Trophoblast cell (in vitro differentiated cells and primary cell): ENCODE measurements at places on chromosomes 12 and 14.

DNA sequence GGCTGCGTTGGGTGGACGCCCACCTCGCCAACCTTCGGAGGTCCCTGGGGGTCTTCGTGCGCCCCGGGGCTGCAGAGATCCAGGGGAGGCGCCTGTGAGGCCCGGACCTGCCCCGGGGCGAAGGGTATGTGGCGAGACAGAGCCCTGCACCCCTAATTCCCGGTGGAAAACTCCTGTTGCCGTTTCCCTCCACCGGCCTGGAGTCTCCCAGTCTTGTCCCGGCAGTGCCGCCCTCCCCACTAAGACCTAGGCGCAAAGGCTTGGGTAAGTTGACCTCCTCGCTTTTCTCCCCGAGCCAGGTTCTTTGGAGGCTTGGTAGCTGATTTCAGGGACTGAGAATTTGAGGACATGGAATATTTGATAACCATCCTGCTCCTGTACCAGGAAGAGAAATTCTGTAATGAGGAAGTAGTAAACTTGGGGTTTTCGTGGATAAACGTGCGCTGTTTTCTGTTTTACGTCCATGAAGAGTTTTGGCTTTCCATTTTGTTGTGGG, 530 bp downstream of the APAF1 start:
- H3K27me3 ChIP-seq = no peaks in the 10 kb centered on the region
- peak overlapping the region; percentile 94 for H3K4me3 ChIP-seq
- H3K36me3 ChIP-seq = peaks cover 8% of the 10 kb centered on the region
- DNase-seq = peak; percentile 8
- no peaks in the 10 kb centered on the region for H3K4me1 ChIP-seq
- peak overlapping the region; percentile 73 for H3K27ac ChIP-seq

DNA sequence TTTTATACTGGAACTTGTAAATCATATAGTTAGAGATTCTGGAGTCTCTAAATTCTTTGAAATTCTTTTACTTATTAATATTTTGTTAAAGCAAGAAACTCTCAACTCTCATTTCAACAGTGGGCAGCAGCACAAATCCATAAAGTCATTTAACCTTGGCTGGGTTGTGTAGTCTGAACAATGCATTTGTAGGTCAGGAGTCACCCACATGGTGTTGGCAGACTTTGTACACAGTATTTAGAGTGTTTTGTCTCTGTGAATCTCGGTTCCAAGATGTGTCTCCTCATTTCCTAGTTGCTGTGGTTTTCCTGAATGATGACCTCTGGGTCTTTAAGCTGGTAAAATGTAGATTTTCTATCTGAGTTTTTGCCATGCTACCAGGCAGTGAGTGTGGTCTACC, 20.8 kb upstream of the STRAP start:
- H3K36me3 ChIP-seq = no peaks in the 10 kb centered on the region
- no peak overlapping the region for H3K4me3 ChIP-seq
- no peak overlapping the region for H3K27ac ChIP-seq
- H3K4me1 ChIP-seq = no peaks in the 10 kb centered on the region
- DNase-seq = no peak

GRCh38 chr12:20477672-20478071, 109.3 kb downstream of the PDE3A start:
- H3K27ac ChIP-seq = no peak overlapping the region
- DNase-seq = no peak
- no peaks in the 10 kb centered on the region for H3K4me1 ChIP-seq
- no peaks in the 10 kb centered on the region for H3K36me3 ChIP-seq
- H3K27me3 ChIP-seq = no peaks in the 10 kb centered on the region

DNA sequence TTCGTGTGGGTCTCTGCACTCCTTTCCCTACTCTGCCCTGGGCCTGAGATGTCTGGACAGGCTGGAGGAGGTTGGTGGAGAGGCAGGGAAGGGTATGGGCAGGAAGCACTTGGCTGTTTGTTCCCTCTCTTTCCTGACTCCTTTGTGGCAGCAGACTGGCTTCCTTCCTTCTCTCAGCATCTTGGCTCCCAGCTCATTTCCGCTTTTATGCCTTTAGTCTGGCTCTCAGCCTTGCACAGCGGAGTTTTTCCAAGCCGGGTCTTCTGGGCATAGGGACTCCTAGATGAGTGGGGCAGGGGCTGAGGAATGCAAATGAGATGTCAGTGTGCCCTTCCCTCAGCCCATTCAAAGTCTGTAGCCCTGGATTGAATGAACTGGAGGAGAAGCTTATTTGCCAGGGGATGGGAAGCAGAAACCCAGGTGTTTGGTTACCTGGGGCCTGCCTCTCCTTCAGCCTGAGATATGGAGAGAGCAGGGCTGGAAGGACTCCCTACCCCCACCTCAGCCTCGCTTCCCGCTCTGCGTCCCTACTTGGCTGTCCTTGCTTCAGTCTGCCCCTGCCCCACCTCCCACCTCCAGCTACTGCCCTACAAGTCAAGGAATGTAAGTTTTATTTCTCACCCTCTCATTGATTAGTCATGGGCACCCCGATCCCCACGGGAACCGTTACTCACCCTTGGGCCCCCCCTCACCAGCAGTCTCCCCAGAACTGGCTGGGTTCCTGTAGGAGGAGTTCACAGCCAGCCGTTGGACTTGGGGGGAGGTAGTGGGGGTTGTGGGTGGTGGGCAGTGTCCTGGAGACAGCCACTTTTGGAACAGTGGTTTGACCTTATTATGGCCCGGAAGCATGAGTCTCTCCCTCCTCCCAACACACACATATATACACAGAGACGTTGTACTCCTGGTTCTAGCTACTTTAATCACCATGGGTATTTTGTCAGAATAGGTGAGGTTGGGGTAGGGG, 9.3 kb upstream of the ITGA5 start:
- no peak overlapping the region for H3K4me3 ChIP-seq
- peaks cover 8% of the 10 kb centered on the region for H3K4me1 ChIP-seq
- no peaks in the 10 kb centered on the region for H3K27me3 ChIP-seq
- no peak for DNase-seq
- no peaks in the 10 kb centered on the region for H3K36me3 ChIP-seq

GRCh38 chr14:53509276-53510244, 356.4 kb upstream of the DDHD1 start:
- H3K36me3 ChIP-seq = no peaks in the 10 kb centered on the region
- H3K4me1 ChIP-seq = no peaks in the 10 kb centered on the region
- no peak for DNase-seq
- peak overlapping the region; percentile 25 for H3K4me3 ChIP-seq

- H3K4me1 ChIP-seq = no peaks in the 10 kb centered on the region
- no peaks in the 10 kb centered on the region for H3K27me3 ChIP-seq
- H3K4me3 ChIP-seq = no peak overlapping the region
- H3K27ac ChIP-seq = no peak overlapping the region
- DNase-seq = no peak
- no peaks in the 10 kb centered on the region for H3K36me3 ChIP-seq
These were observed 14.4 kb downstream of the EPS8 start for GRCh38 chr12:15774819-15775218.

- peak overlapping the region; percentile 98 for H3K27ac ChIP-seq
- H3K4me1 ChIP-seq = peaks cover 35% of the 10 kb centered on the region
- H3K36me3 ChIP-seq = no peaks in the 10 kb centered on the region
- peak; percentile 86 for DNase-seq
- H3K27me3 ChIP-seq = no peaks in the 10 kb centered on the region
These were observed 108.3 kb downstream of the NUAK1 start for GRCh38 chr12:106030210-106031071.

- no peak overlapping the region for H3K27ac ChIP-seq
- no peaks in the 10 kb centered on the region for H3K27me3 ChIP-seq
- no peak overlapping the region for H3K4me3 ChIP-seq
- DNase-seq = no peak
- no peaks in the 10 kb centered on the region for H3K4me1 ChIP-seq
These were observed 20.4 kb downstream of the RGS6 start for GRCh38 chr14:71952381-71953363.

DNA sequence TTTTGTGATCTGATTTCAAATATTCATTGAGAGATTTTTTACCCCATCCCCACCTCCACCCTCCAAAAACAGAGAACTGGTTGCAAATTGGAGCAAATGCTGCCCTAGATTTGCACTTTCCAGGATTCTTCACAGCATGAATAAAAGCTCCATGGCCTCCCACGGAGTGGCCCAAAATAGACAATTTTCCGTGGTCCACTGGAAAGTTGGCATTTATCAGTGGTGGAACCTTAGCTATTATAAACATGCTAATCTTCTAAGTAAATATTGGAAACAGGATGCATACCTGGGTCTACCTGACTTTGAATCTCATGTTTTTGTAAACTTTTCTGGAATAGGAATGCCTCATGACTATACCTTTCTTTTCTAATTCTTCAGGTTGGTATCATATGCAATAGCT, 123.9 kb downstream of the SLC16A7 start:
- H3K4me3 ChIP-seq = no peak overlapping the region
- H3K36me3 ChIP-seq = no peaks in the 10 kb centered on the region
- H3K4me1 ChIP-seq = no peaks in the 10 kb centered on the region
- no peak overlapping the region for H3K27ac ChIP-seq
- H3K27me3 ChIP-seq = no peaks in the 10 kb centered on the region
- no peak for DNase-seq

DNA sequence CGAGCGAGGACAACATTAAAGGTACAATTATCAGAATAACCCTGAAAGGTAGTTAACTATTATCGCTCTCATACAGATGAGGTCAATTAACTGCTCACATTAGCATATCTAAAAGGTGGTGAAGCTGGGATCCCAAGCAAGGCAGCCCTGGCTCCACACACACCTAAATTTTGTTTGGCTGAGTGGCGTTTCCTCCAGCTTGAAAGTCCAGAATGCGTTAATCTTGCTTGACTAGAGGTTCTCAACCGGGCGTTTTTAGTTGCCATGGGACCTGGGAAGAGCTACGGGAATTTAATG, 531 bp downstream of the DLGAP5 start:
- no peaks in the 10 kb centered on the region for H3K27me3 ChIP-seq
- no peaks in the 10 kb centered on the region for H3K4me1 ChIP-seq
- H3K4me3 ChIP-seq = peak overlapping the region; percentile 88
- peaks cover 2% of the 10 kb centered on the region for H3K36me3 ChIP-seq

DNA sequence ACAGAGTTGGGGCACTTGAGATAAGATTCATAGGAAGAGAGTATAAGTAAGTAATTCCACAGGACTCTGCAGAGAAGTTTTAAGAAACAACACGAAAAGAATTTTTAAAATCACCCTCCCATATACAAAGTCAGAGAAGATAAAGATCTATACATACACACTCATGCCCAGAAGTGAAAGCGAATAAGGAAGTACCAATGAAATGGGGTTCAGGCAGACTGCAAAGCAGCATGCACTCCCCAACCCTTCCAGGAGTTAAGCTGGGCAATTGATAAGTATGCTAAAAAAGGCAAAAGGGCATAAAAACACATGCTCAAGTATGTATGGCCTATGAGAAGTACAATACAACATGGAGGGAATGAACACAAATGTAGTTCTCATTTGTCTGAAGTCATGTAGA, 246.2 kb upstream of the GRIP1 start:
- no peak overlapping the region for H3K4me3 ChIP-seq
- H3K4me1 ChIP-seq = peaks cover 7% of the 10 kb centered on the region
- peak; percentile 46 for DNase-seq
- no peaks in the 10 kb centered on the region for H3K36me3 ChIP-seq

DNA sequence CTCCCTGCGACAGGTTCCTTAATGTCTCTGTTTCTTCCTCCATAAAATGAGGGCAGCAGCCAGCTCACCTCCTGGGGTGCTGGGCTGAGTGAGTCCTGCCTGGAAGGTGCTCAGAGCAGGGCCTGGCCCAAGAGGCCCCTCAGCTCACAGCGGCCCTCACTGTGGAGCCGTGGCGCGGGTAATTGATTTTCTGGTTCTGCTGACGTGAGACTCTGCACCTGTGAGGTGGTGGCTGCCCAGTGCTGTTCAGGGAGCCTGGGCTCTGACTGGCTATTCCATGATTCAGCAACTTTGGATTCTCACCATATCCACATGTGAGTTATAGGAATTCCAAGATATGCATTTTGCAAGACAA, 266.6 kb downstream of the ADGRD1 start:
- no peaks in the 10 kb centered on the region for H3K36me3 ChIP-seq
- DNase-seq = no peak
- no peaks in the 10 kb centered on the region for H3K27me3 ChIP-seq
- H3K4me3 ChIP-seq = no peak overlapping the region

DNA sequence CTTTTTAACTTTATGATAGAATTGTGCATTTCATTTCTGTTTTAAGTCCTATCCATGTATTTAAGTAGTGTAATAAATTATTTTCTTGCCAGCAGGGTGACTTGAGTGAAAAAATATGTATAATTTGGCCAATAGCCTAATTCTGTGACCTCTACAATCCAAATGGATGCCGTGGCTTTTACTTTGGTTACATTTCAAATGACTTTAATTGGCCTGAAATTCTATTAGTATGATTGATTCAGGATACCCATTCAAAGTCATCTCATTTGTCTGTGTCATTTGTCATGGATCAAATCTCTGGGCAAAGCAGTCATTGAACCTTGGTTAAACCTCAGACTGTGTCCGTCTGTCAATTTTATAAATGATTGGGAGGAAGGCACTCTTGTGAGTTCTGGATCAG, 29.6 kb downstream of the CRADD start:
- no peaks in the 10 kb centered on the region for H3K36me3 ChIP-seq
- no peak overlapping the region for H3K4me3 ChIP-seq
- H3K27ac ChIP-seq = no peak overlapping the region

- no peaks in the 10 kb centered on the region for H3K36me3 ChIP-seq
- H3K27me3 ChIP-seq = no peaks in the 10 kb centered on the region
- no peak for DNase-seq
- peaks cover 10% of the 10 kb centered on the region for H3K4me1 ChIP-seq
- H3K27ac ChIP-seq = no peak overlapping the region
These were observed 256.0 kb downstream of the PCNX1 start for GRCh38 chr14:71163050-71163841.

GRCh38 chr12:75548879-75549278, 37.5 kb upstream of the KRR1 start:
- DNase-seq = no peak
- H3K27me3 ChIP-seq = no peaks in the 10 kb centered on the region
- H3K4me1 ChIP-seq = no peaks in the 10 kb centered on the region
- no peak overlapping the region for H3K4me3 ChIP-seq
- no peak overlapping the region for H3K27ac ChIP-seq

DNA sequence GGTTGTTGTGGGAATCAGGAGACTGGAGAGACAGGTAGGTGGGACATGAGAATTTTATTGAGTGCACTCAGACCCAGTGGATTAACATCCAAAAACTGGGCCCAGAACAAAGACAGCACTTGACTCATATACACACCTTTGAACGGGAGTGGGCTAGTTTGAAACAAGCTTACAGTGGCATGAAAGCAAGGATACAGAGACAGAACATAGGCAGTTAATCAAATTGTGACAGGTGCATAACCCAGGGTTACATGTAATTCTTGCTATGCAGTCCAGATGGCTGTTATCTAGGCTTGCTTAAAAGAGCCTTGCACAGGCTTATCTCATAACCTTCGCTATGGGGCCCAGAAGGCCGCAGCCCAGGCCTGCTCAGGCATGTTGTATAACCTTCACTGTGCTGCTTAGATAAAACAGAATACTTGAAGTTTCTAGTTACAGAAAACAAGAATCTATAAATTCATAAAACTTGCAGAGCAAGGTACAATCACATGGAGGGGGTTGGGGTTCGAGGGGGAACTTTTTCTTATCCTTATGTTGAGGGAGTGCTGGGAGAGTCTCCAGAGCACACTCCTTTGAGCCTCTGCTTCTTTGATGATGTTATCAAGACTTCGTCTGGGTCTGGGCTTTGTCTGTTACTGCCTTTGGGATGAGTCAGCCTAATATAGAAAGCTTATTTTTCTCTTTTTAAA, 81.7 kb downstream of the TNFAIP2 start:
- peaks cover 19% of the 10 kb centered on the region for H3K27me3 ChIP-seq
- H3K4me3 ChIP-seq = no peak overlapping the region
- no peaks in the 10 kb centered on the region for H3K36me3 ChIP-seq
- no peak overlapping the region for H3K27ac ChIP-seq

GRCh38 chr14:103061482-103061976, 4.2 kb upstream of the CDC42BPB start:
- no peaks in the 10 kb centered on the region for H3K27me3 ChIP-seq
- no peak overlapping the region for H3K27ac ChIP-seq
- no peak for DNase-seq
- H3K4me1 ChIP-seq = peaks cover 8% of the 10 kb centered on the region
- no peaks in the 10 kb centered on the region for H3K36me3 ChIP-seq
- no peak overlapping the region for H3K4me3 ChIP-seq
